ENCODE measurements at places on chromosomes 4 and X.

GRCh38 chr4:163196926-163197480, 30.3 kb upstream of the NAF1 start:
- no peak for DNase-seq

DNA sequence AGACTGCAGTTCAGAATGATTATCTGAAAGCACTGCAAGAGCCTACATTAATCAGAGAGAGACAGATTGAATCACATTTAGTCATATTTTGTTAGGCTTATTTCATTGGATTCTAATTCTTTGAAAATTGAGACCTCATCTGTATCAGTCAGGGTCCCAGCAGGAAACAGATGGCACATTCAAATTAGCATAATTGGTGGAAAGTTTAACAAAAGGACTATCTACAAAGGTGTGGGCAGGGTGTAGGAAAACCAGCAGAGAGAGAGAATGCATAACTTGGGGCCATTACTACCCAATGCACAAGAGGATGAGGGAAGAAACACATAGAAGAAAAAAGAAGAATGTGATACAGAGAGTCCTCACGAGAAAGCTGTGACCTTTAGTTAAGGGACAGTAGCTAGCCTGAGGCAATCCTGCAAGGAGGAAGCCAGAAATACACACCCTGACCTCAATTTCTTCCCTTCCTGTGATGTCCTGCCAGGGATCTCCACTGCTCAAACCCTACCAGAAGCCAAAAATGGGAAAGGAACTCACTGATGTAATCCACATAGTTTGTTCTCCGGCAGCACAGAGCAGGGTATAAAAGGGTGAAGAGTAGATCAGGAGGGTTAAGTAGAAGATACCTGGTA, 17.7 kb upstream of the XKRX start:
- DNase-seq: no peak

GRCh38 chr4:38866973-38867477, 581 bp upstream of the FAM114A1 start:
- DNase-seq: no peak

- no peak for DNase-seq
These were observed 577.9 kb upstream of the ZFP42 start for GRCh38 chr4:187417721-187418120.

GRCh38 chr4:18684932-18685331, 663.4 kb upstream of the LCORL start:
- no peak for DNase-seq

GRCh38 chr4:174524242-174524641, 2.0 kb upstream of the HPGD start:
- no peak for DNase-seq

- no peak for DNase-seq
These were observed 9.6 kb downstream of the PSAPL1 start for GRCh38 chr4:7425124-7425523.

DNA sequence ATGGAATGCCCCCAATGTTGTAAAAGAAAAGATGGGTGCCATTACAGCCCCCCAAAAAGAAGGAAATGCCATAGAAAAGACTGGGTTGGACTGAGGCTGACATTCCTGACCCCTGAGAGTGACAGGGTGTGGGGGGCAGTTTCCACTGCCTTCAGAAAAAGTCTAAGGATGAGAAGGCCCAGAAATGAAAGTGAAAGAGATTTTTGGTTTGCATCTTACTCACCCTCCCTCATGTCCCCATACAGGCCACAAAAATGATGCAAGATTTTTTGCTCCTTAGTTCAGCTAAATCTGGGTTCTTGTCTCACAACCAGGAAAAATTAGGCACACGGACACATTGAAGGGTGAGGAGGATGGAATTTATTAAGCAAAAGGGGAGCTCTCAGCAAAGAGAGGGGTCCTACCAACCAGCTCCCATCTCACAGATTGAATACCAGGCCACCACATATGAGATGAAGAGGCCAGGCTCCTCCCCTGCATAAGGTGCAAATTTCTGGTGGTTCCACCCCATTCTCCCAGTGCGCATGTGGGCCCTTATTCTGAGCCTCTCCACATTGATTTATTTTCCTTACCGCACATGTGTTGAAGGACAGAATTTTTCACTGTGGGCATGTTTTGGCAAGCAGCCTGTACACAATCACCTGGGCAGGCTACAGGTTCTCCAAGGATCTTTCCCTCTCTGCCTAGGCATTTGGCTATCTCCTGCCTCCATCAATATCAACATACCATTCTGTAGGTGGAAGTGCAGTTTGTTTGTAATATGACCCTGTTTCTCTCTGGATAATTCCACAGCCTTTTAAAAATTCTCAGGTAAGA, 18.8 kb downstream of the PPP4R3C start:
- DNase-seq: no peak

DNA sequence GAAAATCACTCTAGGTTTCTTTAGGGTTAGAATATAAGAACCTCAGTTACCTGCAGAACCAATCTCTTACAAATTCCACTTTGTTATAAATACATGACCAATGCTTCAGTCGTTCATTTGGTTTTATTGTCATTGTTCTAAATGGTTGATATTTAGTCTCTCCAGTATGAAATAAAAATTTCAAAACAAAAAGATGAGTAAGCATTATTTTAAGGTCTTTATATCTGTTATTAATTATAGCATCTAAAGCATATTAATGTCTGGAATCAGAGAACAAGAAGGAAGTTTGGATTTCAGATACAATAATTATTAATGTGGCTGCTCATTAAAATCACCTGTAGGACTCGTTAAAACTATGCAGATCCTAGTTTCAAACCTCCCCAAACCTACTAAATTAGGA, 265.4 kb upstream of the CXorf51A start:
- no peak for DNase-seq

GRCh38 chr4:189785257-189785656, 155.4 kb upstream of the FRG1 start:
- DNase-seq: no peak

DNA sequence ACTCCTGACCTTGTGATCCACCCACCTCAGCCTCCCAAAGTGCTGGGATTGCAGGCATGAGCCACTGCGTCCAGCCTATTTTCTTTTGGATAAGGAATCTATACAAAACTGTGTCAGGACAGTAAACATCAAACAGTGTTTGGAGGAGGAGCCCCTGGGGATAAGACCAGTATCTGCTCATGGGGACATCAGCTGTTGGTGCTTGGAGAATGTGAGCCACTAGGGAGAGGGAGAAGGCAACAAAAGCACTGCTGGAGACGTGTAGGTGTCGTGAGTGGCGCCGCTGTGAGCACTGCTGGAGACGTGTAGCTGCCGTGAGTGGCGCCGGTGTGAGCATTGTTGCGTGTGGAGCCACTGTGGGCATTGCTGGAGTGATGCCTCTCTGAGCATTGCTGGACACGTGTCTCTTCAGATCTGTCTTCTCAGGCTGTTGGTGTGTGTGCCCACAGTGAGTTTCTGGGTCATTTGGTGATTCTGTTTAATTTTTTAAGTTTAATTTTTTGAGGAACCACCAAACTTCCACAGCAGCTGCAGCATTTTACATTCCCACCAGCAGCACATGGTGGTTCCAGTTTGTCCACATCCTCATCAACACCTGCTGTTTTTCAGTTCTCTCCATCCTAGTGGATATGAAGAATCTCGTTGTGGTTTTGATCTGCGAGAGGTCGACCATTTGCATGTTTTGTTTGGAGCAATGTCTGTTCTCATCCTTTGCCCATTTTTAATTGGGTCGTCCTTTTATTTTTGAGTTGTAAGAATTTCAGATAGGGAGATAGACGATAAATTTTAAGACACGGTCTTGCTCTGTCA, 19.0 kb downstream of the DGKQ start:
- DNase-seq: no peak

GRCh38 chrX:17488036-17488435, 113.0 kb downstream of the NHS start:
- no peak for DNase-seq

GRCh38 chr4:73259571-73260090, 1.0 kb upstream of the ANKRD17 start:
- DNase-seq: no peak

DNA sequence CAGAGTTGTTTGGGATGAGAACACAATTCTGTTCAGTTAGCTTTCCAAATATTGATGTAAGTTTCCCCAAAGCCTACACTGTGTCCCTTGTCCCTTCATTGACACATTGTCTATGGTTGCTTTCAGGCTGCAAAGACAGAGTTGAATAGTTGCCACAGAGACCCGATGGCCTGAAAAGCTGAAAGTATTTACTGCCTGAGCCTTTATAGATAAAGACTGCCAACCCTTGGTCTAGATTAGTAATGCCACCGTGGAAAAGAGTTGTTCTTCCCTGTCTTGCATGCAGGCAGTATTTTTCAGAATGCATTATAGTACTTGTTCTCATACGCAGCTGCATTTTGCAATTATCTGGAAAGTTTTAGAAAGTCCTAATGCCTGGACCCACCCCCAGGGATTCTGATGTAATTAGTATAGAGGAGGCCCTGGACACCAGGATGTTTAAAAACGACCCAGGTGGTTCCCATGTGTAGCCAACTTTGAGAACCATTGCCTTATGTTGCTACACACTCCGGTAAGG, 180.8 kb downstream of the FRMPD4 start:
- peak; percentile 14 for DNase-seq

GRCh38 chr4:86108137-86108536, 251.7 kb downstream of the MAPK10 start:
- no peak for DNase-seq

GRCh38 chr4:40192114-40193015, 4.5 kb upstream of the RHOH start:
- DNase-seq: no peak

- DNase-seq: no peak
These were observed 16.6 kb downstream of the FAM149A start for GRCh38 chr4:186121057-186121456.

DNA sequence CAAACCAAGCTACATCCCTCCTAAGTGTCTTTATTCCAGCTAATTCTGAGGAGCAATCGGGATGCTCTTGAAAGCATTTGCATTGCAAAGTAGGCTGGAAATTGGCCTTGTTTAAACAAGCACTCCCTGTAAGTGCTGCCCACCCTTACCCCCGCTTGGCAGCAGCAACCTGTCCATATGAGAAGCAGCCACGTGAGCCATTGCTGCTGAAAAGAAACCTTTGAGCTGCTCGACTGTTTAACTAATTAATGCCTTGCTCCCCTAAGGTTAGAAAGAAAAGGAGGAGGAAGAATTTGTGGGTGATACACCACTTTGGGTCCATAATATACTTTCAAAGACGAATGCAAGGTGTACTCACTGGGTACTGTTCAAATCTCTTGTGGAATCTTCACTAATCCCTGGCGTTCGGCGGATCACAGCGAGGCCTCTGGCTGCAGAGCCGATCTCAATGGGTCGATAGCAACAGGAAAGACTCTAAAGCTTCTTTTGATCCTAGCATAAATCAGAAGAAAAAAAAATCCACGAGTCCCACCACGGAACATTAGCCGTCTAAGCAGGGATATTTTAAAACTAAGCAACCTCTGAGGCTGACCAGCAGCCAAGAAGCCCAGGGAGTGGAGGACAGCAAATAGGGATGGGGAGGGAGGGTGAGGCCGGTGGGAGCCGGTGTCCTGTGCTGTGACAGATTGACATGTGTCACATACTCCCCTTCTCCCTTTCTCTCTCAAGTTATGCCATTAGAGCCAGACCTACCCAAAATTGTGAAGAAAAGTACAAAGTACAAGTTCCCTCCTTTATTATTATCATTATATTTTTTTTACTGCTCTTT, 37.2 kb upstream of the MGST2 start:
- DNase-seq: no peak

DNA sequence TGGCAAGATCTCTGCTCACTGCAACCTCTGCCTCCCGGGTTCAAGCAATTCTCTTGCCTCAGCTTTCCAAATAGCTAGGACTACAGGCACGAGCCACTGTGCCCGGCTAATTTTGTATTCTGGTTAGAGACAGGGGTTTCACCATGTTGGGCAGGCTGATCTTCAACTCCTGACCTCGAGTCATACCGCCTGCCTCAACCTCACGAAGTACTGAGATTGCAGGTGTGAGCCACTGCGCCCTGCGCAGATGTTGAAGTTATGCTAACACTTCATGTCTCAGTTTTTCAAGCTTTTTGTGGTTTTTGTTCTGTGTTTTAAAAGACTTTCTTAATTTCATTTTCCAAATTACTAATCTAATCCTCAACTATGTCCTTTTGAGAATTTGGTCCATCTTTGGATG, 154.4 kb upstream of the TLL1 start:
- no peak for DNase-seq

DNA sequence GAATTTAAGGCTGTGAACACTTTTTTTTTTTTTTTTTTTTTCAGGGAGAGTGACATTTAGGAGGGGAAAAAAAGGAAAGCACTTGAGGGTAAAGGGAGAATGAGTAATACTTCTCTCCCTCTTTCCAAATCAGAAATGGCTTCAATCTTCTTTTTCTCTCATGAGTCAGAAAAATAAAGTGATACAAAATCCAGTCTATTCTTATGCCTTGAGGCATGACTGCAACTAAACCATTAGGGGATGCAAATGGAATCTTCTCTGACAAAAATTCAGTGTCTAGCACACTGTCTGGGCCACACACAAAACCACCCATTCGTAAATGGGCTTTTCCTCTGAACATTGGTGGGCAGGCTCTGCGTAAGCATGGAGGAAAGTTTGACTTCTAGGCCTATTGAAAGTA, 46.7 kb upstream of the POU4F2 start:
- no peak for DNase-seq

GRCh38 chr4:151993521-151993920, 232.7 kb upstream of the GATB start:
- DNase-seq: no peak

GRCh38 chr4:101418055-101418454, 70.7 kb upstream of the PPP3CA start:
- DNase-seq: peak; percentile 1

DNA sequence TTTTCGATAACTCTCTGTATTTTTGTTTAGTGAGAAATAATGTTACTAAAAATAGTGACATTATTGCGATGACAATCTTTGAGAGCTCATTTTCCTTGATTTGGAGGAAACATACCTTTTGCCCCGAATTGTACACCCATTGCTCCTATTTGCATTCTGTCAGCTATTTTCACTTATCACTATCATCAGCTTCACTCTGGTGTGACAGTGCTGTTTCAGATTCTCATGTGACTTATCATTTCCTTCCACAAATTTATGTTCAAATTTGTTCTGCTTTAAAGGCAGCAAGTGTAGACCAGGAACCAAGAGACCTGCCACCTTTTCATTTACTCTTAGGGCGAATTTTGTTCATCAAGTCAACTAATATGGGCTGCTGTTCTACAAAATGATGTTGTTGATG, 179.4 kb downstream of the RBM46 start:
- DNase-seq: no peak

DNA sequence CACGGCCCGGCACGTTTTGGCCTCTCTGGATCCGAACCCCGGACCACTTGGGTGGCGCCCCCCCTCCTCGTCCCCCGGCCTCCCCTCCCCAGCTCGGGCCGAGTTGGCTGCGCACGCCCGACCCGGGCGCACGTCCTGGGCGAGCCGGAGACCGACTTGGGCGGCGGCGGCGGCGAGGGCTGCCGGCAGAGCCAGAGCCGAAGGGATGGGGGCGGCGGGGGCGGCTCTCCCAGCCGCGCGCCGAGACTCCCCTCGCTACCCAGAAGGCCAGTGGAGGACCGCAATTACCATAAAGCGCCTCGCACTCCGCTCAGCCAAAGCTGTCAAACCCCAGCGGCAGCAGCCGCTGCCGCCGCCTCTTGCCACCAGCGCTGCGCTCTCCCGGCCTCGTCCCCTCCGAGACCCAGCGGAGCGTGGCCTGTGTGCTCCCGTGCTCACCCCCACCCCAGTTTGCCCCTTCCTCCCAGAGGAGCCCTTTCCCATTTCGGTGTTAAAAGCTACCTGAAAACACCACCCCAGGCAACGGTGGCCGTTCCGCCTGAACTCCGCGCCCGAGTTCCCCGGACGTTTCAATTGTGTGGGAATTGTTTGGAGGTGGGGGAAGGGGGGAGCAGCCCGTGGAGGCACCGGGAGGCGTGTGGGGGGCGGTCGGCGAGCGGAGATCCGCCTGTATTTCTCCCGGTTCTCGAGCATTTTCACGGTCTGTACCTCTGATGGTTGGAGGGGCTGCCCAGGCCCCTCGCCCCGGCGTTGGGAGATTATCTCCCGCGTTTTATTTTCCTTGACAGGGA, 701 bp upstream of the BCOR start:
- DNase-seq: peak; percentile 47

Measured in putamen (tissue), 1 donor.